KBM-7 (cell line): ENCODE measurements at places on chromosomes 13 and 19.

GRCh38 chr13:20197361-20197834 is 4.7 kb upstream of the GJB2 start:
- DNase-seq, result peak; percentile 87

DNA sequence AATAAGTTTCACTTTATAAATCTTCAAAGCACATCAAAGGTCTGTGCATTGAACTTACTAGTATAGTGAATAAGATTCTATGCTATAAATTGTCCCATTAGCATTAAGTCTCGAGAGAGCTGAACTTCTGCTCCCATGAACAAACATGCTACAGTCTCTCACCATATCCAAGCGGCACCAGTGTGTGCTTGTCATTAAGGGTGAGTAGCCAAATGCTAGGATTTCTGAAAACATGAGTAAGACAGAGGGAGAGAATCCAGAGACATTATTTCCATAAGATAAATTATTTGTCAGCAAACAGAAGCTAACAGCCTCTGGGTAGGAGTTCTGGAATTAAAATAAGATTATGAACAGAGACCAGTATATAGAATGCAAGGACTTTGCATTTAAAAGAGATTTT is 2882.5 kb downstream of the PCDH9 start:
- no peak for DNase-seq

DNA sequence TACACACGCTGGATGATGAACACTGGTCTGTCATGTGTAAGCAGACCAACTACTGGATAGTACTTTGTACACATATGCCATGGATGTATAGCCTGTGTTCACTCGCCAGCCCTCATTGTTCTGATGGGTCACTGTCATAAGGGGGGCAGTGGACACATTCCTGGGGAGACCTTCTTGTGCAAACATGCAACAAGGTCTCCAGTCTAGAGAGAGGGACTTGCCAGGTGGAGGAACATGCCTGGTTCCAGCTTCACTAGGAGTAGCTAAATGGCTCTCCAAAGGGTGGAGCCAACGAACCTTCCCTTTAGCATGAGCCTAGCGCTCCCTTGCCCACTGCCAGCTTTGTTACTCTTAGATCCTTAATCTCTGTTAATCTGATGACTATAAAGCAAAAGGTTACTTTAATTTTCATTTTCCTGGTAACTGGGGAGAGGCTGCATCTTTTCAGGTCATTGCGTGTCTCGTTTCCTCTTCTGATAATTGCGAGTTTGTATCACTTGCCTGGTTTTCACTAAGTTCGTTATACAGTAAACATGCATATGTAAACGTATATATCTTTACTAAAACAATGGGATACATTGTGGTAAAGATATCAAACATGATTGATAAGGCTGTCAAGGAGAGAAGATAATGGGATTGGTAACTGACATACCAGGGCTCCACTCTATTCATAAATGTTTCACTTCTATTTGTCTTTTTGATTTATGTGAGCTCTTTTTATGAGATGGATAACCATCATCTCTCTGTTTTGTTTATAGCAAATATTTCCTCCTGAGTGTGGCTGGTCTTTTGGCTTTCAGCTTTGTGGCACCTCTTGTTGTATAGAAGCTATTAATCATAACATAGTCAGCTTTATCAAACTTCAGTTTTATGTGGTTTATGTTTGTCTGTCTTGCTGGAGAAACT is 235.2 kb upstream of the SGCG start:
- DNase-seq, result no peak

DNA sequence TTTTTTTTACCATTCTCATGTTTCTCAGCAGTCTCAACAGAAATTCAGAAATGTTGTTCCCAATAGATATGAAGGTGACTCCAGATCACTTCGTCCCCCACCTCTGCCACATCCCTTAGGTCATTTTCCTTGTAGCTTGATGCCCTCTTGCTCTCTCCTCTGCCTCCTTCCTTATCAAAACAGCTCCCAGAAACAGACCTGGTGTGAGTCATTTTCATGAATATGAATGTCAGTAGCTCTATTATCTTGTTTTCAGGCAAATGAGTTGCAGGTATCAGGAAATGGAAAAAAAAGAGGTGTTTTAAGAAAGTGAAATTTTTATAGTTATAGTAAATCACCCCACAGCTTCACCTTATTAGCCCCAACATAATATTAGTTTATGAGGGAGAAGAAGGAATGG is 539.3 kb downstream of the SUCLA2 start:
- DNase-seq, result no peak

DNA sequence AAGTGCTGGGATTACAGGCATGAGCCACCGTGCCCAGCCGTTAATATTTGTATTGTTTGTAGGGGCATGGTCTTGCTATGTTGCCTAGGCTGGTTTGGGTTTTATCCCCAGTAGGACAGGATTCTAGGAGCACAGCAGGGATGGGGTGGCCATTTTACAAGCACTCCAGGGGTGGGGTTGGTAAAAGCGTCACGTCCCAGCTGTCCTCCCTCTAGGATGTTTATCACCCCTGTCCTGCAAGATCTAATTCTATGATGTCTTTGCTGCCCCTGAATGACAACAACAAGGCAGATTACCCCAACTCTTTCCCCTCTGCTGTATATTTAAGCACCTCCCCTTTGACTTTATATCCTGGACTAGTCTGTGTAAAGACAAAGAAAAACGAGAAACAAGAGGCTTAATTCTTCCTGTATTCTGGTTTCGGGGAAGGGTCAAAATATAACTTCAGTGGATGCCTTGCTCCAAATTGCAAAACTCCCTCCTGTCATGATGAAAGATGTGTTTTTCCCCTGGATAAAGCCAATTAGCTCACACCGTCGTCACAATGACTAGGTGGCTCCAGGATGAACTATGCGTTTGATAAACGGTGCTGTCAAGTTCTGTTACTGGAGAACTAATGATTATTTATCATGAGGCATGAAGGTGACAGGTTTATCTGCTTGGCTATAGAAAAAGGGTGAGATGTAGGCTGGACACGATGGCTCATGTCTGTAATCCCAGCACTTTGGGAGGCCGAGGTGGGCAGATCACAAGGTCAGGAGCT is 27.8 kb upstream of the OR1M1 start:
- DNase-seq, result no peak

DNA sequence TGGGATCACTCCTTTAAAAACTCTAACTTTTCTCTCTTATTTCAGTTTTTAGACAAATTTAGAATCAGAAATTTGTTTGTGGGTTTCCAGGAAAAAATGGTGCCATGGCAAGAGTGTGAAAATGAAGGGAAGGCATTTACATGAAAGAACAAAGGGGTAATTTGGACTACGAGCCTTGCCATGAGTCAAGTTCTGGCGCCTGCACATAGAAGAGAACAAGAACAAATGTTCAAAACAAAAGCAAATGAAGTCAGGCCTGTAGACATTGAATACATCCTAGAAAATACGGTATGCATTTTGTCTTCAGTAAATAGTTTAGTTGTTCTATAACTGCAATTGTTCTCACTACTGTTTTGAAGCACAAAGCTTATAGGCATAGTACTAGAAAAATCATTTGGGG is 1390.5 kb downstream of the EFNB2 start:
- DNase-seq, result no peak

DNA sequence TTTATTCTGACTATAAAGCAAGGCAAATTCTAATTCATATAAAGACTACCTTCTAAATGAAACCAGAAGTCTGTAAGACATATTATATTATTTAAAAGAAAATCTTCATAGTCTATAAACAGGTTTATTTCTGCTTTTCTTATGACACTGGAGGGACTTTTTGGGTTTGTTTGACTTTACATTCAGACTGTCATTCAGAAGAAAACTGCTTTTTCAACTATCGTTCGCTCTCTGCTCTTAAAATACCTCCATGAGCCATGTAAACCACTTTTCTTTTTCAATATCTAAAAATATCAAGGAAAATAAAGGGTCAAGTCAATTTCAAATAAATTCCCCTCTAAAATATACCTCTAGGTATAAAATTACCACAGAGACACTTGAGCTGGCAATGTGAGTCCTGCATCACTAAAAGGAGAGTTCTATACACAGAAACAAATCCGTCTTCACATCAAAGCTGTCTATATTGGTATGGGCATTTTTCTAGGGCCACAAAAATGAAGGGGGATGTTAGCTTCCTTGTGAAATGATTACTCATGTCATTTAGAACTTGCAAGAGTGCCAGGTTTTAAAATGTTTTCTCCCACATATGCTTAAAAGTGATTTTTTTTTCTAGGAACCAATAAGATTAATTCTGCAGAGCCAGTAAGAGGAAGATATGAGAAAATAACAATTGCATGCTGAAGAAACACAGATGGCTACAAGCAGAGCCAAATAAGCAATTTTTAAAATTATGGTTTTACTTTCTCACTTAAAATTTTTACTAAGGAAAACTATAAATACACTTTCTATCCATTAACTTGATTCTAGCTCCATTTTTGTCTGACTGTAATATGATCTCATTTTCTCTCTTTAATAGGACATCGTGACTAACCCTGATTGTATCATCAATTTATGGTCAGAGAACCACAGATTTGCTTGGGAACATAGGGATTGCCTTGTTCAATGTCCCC is 181.8 kb downstream of the TBC1D4 start:
- DNase-seq, result no peak

- DNase-seq, result no peak
These were observed 26.6 kb downstream of the KLF2 start for GRCh38 chr19:16351133-16351809.

- peak; percentile 38 for DNase-seq
These were observed 4.6 kb downstream of the NFIC start for GRCh38 chr19:3370728-3371591.

DNA sequence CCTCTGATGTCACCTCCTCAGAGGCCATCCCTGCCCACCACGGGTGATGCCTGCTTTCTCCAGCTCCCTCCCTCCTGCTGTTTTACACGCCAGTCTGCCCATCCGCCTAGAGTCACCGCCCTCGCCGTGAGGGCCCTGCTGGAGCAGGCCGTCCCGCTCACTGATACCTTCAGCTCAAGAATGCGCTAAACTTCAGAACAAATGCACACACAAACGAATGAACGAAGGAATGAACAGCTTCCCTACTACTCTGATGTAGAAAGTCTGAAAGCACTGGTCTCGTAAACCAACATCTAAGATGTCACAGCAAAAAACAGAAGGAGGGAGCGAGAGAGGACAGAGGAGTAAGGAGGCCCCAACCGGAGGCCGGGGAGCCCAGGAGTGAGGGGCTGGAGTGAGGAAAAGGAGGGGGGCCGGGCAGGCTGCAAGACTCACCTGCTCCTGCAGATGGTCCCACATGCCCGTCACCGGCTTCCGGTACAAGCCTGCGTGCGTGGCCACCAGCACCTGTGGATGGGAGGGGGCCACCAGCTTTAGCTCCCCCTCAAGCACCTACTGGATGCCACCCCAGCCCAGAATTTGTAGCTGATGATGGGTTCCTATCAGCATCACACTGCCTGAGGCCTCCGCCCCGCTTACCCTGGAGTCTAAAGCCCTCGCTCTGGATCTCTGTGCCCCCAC is 4.0 kb downstream of the PNKP start:
- DNase-seq, result no peak

DNA sequence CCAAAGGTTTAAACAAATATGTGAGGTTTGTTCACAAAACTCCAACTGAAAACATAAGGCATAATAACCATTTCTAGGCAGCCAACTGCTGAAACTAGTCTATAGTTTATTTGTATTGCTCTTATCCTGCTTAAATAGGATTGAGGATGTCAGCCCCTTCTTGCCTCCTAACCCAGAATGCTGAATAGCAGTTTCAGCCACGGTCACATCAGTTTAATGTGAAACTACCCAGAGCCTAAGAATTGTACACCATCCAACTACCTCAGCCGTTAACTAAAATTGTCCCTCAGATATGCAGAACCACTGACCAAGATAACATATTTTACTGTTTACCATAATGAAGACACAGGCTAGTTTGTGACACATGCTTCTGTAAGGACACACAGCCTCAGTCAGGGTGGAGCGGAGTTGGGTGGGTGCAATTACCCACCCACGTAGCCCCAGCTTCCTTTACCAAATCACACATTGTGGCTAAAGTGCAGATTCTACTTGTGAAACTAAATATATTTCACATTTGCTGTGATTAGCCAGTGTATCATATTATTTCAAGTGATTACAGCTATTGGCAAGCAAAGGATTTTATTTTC is 259.9 kb downstream of the EFNB2 start:
- no peak for DNase-seq

GRCh38 chr13:56173346-56173745 is 967.4 kb upstream of the PRR20A start:
- DNase-seq, result no peak

DNA sequence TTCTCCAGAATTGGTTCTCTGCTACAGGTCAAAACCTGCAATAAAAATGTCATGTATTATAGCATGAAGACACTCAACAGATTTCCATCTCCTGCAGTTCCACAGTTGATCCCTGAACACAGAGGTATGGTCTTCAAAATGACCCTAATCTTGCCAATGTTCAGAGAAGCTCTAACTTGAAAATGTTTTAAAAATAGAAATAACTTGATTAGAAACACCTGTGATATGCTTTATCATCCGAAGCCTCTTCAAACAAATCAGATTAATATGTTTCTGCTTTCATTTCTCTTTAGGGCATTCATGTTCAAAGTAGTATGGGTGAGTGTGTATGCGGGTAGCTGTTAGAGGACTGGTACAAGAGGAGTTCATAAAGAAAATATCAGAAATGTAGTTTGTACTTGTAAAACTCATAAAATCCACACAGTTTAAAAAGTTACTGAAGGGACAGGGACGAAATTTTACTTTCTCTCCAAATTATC is 60.4 kb downstream of the KCNRG start:
- no peak for DNase-seq

DNA sequence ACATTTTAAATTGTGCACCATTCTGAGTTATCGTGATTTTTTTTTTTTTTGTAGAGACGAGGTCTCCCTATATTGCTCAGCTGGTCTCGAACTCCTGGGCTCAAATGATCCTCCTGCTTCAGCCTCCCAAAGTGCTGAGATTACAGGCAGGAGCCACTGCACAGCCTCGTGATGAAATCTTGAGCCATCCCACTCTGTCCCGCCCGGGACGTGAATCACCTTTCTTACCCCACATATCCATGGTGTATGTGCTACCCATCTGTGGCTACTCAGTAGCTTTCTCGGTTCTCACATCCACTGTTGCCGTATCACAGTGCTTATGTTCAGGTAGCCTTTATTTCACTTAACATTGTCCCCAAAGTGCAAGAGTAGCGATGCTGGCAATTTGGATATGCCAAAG is 26.5 kb downstream of the PAK4 start:
- DNase-seq, result no peak

DNA sequence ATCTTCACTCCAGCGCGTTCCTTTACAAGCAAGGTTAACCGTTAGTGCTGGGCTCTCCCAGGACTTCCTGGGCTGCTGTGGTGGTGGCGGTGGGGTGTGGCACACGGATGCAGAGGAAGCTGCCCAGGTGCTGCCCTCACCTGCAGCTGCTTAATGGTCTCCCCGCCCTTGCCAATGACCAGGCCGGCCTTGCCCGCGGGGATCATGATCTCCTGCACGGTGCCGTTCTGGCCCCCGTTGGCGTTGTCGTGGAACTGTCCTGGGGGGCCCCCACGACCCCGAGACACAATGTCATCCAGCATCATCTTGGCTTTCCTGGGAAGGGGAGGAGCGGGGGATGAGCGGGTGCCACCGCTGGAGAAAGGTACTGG is 6.1 kb downstream of the KHSRP start:
- no peak for DNase-seq
